ENCODE measurements at places on chromosomes 1 and 21.

GRCh38 chr1:58290685-58291372 lies 255.7 kb downstream of the OMA1 start:
- no peak for DNase-seq

- no peak for DNase-seq
These were observed 799.3 kb upstream of the CXADR start for GRCh38 chr21:16713331-16714117.

- no peak for DNase-seq
These were observed 58.2 kb upstream of the RCC1 start for GRCh38 chr1:28447679-28448078.

DNA sequence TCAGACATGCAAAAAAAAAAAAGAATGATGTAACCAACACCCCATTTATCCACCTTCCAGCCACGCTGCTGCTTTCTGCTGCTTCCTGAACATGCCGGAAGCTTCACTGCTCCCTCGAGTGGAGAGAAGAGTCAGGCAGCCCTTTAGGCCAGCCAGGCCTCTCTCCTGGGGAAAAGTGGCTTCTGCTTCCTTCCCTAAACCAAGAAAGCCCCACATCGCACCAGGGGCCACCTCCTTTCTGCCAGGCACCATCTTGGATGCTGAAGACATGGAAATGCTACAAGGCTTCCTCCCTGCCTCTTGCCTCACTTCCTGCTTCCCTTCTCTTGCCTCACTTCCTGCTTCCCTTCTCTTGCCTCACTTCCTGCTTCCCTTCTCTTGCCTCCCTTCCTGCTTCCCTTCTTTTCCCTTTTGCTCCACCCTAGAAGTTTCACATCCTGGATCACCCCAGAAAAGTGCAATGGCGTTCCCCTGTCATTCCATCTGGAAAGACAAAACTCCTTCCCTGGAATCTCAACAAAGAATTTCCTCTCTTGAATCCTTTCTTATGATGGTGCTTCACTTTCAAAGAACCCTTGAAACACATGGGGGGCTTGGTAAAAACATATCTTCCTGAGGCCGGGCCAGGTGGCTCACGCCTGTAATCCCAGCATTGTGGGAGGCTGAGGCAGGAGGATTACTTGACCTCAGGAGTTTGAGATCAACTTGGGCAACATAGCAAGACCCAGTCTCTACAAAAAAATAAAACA lies 18.7 kb downstream of the TNFRSF8 start:
- DNase-seq: no peak

DNA sequence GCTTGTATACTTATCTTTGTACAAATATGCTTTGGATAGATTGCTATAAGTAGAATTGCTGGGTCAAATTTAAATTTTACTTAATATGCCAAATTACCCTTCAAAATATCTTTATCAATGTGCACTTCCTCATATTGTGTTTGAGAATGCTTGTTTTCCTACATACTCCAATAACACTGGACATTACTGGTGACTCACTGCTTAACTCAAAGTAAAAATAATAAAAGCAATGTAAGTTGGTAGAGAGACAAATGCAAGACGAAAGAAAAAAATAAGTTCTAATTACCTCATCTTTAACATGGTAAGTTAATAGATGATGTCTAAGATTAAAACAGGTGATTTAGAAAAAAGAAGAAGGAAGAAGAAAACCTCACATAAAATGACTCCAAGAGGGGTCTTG lies 7.9 kb upstream of the SH3GLB1 start:
- DNase-seq: no peak

DNA sequence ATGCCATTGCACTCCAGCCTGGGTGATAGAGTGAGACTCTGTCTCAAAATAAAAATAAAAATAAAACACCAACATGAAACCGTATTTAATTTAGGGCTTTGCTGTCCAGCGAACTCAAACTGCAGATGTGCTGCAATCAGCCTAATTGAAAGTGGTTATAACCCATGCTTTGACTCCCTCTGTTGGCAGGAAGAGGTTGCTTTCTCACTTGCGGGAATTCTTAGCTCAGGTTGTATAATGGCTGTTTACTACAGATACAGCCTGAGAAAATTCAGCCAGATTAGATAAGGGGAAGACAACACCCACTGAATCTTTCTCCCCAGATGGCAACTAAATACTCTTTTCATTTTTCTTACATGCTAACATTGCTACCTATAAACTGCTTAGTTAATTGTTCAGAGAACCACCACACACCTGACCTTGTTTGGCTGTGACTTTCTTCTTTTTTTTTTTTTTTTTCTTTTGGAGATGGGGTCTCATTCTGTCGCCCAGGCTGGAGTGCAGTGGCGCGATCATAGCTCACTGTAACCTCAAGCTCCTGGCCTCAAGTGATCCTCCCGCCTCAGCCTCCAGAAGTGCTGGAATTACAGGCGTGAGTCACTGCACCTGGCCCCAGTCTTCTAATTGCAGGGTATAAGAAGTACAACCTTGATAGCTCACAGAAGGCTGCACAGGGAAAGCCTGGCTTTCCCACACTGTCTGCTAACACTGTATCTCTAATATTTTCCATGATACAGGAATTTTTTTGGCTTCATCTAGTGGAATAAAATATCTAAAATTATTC lies 34.6 kb downstream of the DNTTIP2 start:
- no peak for DNase-seq

DNA sequence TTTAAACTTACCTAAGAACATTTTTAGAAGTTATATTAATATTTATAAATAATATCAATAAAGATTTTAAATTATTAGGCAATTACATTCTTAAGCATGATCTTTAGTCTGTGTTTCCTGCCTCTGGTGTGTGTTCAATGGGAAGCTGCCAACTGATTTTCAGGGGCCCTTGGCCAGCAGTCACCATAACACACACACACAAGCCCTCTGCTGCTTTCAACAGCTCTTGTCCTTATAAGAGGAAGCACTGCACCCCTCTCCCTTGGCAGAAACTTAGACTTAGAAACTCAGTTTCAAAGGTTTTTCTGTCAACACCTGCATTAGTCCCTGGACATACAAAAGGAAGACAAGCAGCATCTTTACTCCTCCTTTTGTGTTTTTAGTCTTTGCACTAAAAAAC lies 81.4 kb downstream of the VAV3 start:
- no peak for DNase-seq

- DNase-seq: peak; percentile 76
These were observed 54.3 kb downstream of the KCNK1 start for GRCh38 chr1:233668146-233668724.

GRCh38 chr1:110554871-110555801 lies 36.2 kb upstream of the KCNA10 start:
- DNase-seq: no peak

DNA sequence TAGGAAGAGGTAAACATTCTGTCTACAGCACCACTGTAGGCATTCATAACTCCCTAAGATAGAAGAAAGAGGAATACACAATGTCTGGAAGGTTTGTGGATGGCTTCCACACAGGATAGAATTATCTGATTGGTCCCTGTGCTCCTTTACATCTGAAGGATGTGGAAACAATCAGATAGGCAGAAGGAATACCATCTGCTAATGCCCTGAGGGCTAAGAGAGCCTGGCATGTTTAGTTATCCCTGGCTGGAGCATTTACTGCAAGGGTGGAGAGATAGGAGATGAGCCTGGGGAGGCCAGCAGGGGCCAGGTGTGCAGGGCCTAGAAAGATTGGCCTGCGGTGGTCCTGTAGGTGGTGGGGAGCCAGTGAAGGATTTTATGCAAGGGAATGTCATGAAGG lies 8.6 kb upstream of the ACBD3 start:
- DNase-seq: no peak

GRCh38 chr1:31152181-31152795 lies 86.8 kb upstream of the PUM1 start:
- DNase-seq: no peak

DNA sequence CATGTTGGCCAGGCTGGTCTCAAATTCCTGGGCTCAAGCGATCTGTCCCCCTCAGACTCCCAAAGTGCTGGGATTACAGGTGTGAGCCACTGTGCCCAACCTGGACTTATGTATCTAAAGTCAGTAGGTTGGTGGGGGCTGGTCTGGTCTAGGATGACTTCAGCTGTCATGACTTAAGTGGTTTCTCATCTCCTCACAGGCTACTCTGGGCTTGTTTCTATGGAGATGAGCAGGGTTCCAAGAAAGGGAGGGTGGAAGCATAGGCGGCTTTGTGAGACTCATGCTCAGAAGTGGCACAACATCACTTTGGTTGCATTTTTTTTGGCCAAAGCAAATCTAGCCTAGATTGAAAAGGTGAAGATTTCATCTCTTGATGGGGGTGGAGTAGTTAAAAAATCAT lies 115.9 kb upstream of the IVNS1ABP start:
- DNase-seq: no peak

- DNase-seq: no peak
These were observed 141.1 kb downstream of the TLR5 start for GRCh38 chr1:223001653-223002634.

DNA sequence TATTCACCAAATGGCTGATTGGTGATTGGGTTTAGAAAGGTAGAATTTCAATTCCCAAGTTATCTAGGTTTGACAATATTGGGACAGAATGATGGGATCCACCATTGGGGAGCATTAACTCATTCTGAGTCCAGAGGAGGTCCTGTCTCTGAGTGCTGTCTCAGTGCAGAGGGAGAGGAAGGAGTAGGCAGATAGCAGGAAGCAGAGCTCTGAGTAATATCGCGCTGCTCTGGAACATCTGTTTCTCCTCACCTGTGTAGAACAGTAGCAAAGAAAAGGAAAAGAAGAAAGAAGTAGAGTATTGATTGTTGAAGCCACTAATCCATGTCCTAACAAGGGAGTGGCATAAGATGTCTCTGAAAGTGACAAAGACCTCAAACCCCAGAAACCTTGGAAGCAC lies 1657.8 kb downstream of the MRPL39 start:
- no peak for DNase-seq

DNA sequence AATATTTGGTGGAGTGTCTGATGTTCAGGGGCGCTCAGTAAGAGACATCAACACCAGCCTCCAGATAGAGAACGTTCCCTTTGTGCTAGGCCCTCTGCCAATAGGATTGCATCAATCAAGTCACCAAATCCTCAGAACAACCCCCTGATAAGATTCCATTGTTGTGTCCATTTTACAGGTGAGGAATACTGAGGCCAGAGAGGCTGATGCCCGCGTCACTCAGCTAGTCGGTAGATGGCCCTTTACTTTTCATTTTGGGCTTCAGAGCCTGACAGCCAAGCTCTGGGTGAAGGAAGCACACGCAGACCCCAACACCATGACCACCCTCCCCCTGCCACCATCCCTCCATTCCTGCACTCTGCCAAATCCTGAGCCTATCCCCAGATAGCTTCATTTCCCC lies 406.2 kb downstream of the PTPRU start:
- DNase-seq: no peak

GRCh38 chr1:55535724-55536544 lies 320.8 kb upstream of the USP24 start:
- DNase-seq: no peak

GRCh38 chr1:53763911-53764310 lies 24.9 kb upstream of the GLIS1 start:
- no peak for DNase-seq

GRCh38 chr1:35691571-35692220 lies 27.0 kb downstream of the C1orf216 start:
- no peak for DNase-seq
